ENCODE measurements at places on chromosomes 7 and 10.
A peak's percentile ranks its signal among the peaks of the same experiment; 100 is the strongest.

DNA sequence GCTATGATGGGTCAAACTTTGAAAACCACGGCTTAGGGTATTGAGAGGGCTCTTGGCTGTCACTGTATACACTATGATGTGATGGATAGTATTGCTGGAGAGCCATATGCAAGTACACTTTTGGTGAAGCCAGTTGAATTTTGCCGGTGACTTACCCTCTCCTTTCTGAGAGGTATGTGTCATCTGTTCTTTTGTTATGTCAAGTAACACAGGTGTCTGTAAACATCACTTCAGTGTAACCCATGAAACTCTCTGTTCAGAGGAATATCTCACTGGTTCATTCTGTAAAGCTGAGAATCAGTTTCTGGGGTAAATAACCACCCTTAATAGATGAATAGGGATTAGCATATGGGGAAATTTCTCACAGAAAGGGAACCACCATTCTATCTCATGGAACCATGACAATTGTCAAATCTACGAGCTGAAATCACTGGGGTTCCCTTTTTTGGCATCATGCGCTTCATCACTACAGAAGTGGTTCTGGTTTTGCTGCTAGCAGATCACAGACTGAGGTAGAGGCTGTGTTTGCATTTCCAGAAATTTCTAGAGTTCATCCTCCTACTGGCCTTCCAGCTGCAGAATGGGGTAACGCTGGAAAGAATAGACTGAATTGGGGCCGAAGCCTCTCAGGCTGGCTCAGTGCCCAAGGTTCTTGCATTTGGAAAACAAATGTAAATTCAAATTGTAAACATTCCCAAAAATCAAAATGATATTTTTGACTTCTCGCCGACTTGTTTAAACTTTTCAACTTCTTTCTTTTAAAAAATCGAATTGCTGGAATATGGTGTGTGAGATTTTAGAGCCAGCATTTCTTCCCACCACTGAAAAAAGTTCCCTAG lies 83.3 kb upstream of the CREB5 start:
- no peak for ATAC-seq

- no peak for ATAC-seq
Measured at GRCh38 chr7:2299870-2300512, 14.2 kb downstream of the SNX8 start.

GRCh38 chr7:123484199-123484598 lies 50.2 kb downstream of the IQUB start:
- ATAC-seq: no peak

DNA sequence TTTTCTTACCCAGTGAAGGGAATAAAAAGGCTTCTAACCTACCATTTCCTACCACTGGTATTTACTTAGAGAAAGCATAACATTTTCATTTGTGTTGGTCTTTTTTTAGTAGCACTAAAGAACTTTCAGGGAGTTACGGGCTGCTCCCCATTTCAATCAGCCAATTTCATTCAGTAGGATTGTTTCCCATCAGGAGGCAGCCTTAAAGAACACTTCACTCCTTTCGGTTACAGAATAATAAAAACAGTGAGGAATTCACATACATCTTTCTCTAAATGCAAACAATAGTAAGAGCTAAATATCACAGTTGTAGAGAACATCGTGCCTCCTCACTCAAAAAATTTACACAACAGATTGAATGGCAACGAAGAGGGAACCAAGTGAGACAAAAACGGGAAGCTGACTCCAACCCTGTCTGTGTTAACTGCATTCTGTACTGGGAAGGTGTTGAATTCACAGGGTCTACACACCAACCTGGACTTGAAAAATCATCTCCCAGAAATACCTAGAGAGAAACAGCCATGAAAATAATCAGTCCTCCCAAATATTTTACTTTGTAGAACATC lies 55.5 kb upstream of the ABLIM1 start:
- no peak for ATAC-seq

GRCh38 chr7:103343332-103343731 lies 1.2 kb downstream of the DNAJC2 start:
- ATAC-seq: no peak

GRCh38 chr7:118214833-118215182 lies 9.7 kb upstream of the ANKRD7 start:
- no peak for ATAC-seq

GRCh38 chr10:78913219-78914059 lies 155.3 kb upstream of the ZMIZ1 start:
- ATAC-seq: peak; percentile 22

DNA sequence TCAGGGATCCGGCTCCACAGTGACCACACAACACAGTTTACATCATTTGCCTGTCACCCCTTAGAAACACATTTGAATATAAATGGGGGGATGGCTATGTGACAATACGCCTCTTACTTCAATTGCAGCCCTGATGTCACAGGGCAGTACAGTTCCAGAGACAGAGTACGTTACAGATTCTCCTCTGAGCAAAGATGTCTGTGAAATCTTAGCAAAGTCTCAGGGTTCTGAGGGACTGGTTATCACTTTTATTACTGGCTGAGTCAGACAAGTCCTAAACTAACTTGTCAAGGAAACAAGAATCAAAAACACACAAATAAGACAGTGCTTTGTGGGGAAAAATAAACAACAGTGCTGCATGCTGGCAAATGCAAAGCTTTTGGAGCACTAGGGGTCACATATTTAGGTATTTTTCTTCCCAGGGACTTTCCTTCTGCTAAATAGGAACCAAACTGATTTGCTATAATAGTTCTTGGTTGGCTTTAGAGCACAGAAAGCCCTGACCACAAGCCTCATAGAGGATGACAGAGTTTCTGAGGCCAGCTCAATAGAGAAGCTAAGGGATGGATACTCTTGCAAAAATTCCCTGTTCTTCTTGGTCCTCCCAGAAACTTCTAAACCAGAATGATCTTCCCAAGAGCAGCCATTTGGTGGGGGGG lies 501.6 kb downstream of the GRID1 start:
- ATAC-seq: peak; percentile 83

- no peak for ATAC-seq
Measured at GRCh38 chr10:74754381-74754821, 72.0 kb upstream of the KAT6B start.

GRCh38 chr10:90856964-90857634 lies 740 bp downstream of the HTR7 start:
- ATAC-seq: no peak

DNA sequence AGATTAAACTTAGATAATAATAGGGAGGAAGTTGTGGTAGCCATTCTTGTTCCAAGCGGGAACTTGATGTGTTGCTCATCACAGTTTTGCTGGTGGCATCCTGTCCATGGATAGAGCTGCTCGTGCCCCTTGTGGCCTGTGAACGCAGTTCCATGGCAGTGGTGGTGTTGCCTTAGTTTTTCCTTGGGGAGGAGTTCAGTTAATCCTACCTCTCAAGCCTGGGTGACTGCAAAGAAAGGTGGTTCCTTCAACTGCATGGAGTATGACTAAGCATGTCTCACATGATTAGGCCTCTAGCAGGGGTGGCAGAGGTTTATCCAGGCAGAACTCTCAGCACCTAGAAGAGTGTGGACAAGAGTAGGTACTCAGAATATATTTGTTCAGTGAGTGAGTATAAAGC lies 99.7 kb downstream of the MAPK8 start:
- ATAC-seq: peak; percentile 24

- ATAC-seq: peak; percentile 91
Measured at GRCh38 chr10:96720422-96721206, at the start of gene PIK3AP1. TSS of gene PIK3AP1 (minus strand) at chr10:96720514. CDS start at chr10:96720394, 120 bp downstream.

DNA sequence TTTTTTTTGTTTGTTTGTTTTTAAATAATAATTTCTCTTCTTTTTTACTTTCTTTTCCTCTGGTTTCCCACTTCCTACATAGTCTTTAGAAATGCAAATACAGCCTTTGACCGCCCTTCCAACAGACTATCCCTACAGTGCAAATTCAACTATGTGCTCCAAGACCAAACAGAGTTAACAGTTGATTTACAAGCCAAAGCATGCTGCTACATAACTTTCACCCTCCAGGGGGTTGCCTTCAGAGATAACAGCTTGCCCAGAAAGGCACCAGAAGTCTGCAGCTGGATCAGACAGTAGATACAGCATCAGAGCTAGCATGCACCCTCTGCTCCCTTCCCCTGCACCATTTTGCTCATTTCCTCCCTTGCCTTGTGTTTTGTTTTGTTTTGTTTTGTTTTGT lies 539.0 kb downstream of the ZWINT start:
- no peak for ATAC-seq

DNA sequence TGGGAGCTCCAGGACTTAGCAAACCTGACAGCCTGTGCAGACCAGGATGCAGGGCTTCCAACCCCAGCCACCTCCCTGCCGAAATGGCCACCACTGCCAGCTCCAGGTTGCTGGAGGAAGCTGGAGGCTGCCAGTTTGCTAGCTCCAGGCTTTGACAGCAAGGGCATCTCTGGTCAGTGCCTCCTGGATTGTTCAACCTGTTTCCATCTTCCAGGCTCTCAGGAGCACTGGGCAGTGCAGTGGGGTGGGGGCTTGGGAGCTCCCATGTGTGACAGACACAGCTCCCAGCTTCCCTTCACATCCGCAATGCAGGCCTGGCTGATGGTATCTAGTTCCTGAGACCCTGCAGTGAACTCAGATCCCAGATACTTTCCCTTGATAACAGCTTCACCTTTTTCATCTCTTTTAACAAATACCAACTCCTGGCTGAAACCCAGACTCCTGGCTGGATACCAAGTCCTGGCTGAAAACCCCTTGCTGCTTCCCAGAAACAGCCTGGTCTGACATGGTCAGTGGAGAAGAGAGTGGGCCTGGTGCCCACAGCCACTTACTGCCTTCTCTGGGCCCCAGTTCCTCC lies 20.8 kb upstream of the RET start:
- ATAC-seq: no peak

- ATAC-seq: no peak
Measured at GRCh38 chr7:102872460-102872859, 40.3 kb upstream of the LRRC17 start.

DNA sequence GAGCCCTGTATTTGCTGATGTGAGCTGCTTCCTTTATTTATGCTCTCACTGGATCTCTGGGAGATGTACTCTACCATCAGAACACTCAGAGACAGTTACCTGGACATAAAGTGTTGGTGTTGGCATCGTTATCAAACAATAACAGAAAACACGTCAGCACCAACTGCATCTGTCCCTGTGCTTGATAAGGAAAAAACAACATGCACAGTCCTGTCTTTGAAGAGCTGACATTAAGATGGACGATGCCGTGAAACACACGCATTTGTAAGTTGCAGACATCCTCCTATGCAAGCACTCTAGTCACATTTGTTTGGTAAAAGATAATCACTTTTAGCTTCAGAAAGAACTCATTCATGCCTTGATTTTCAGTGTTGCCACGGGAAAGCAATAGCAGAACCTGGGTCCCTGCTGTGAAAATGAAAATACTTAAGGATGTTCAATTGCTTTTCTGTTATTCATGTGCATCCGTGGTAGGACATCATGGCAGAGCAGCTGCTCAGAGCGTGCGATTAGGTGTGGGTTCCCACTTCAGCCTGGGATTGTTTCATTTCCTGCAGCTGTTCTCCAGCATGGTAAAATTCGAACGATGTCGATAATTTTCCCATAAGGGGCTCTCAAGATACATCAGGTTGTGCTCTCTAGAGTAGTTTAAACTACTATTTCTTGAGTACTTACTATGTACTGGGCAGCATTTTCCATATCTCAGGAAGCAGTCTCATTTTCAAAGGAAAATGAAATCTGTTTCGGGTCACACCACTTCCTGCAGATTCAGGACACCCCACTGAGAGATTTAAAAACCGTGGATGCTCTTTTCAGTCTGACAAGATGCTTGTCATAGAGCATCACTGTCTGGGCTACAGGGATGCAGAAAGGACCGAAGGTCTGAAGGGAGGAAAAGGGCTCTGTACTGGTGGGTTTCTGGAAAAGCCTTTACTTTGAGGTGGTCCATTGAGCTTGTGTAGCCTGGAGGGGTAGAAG lies 248.7 kb downstream of the CAMK1D start:
- peak; percentile 27 for ATAC-seq
